Thyroid gland (tissue), 4 donors: ENCODE measurements at places on chromosomes 2 and 18. TPM values are rescaled to one million over a fixed set of nuclear protein-coding genes. Genes with fewer than 3 reads are reported as not detected.

Gene OSR1
- 15.2 TPM for total RNA-seq

Gene STARD7
- total RNA-seq, result 292 TPM

Gene NAGK
- total RNA-seq, result 40.5 TPM

Gene DYSF
- total RNA-seq, result 10.3 TPM

Gene PAIP2B
- 9.8 TPM for total RNA-seq

Gene COL6A3
- 140 TPM for total RNA-seq

Gene SERPINB11
- total RNA-seq, result not detected

Gene FN1
- 312 TPM for total RNA-seq

Gene MDH1B
- 8.4 TPM for total RNA-seq
